ENCODE measurements at places on chromosomes 2 and 18.

DNA sequence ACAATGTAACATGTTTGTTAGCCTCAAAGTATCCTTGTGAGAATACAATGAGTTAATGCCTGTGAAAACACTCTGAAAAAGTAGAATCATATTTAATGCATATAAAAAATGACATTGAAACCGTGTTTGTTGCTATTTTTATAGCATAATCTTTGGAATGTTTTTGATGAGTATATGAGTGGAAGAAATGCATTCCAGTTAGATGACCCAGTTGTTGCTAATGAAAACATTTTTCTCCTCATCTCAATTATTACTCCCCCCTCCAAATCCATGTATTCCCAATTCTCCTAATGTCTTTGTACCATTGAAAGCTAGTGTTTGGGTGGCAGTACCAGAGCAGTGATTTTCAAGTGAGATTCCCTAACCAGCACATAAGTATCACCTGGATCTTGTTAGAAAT is 67.1 kb upstream of the DSEL start:
- no peak for DNase-seq

GRCh38 chr2:37090019-37090477 is 5.7 kb downstream of the GPATCH11 start:
- no peak for DNase-seq

GRCh38 chr2:70467831-70468779 is 85.5 kb downstream of the TGFA start:
- no peak for DNase-seq

- DNase-seq, result no peak
Measured at GRCh38 chr18:57543560-57543959, 42.9 kb downstream of the FECH start.

- no peak for DNase-seq
Measured at GRCh38 chr2:120470041-120470965, 124.4 kb downstream of the INHBB start.

GRCh38 chr2:141557329-141558095 is 573.3 kb downstream of the LRP1B start:
- DNase-seq, result no peak

- no peak for DNase-seq
Measured at GRCh38 chr2:102591491-102592045, 27.8 kb upstream of the SLC9A2 start.

DNA sequence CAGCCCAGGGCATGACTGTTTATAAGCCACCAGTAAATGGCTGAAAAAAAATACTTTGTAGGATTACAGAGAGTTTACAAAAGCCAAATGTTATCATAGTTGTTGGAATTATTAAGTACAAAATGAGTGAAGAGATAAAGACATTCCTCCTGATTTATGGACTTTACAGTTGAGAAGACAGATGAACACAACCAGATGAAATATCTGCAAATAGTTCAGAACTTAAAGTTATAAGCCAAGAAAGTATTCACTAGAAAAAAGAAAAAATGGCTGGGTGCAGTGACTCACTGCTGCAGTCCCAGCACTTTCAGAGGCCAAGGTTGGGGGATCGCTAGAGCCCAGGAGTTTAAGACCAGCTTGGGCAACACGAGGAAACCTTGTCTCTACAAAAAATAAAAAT is 11.2 kb downstream of the PMAIP1 start:
- DNase-seq, result no peak

DNA sequence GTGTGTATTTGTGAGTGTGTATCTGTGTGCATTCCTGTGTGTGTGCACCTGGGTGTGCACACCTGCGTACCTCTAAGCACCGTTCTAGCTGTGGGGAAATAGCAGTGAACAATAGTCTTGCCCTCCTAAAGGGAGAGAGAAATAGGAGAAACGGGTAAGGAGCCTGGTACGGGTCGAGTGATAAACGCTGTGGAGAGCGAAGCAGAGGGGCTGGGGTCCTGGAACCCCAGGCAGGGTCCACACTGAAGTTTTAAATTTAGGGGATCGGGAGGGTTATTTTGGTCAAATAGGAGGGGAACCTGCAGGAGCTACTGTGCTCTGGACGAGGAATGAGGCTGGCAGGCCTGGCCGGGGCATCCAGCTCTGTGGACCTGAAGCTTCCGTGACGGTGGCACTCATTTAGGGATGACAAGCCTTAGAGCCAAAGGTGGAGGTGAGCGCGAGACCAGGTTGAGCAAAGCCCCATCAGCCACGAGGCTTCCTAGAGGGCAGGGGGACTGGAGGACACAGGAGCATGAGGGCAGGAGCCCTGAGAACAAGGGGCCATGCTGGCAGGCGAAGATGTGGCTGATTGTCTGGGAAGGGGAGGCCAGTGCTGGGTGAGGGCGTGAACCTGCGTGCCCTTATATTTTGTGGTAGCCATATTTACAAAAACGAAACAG is 188.0 kb downstream of the RTP5 start:
- no peak for DNase-seq

Measured in NCI-H1436 (cell line).